ENCODE measurements at places on chromosomes 4 and X. TPM values are rescaled to one million over a fixed set of nuclear protein-coding genes. Genes with fewer than 3 reads are reported as not detected.

The KLHL4 gene
- total RNA-seq: 5.8 TPM

The ODAPH gene
- total RNA-seq: not detected

The PLAC1 gene
- 0.68 TPM for total RNA-seq

The SHISA3 gene
- total RNA-seq: not detected

The RNF150 gene
- total RNA-seq: 0.25 TPM

The NUDT10 gene
- total RNA-seq: 1.2 TPM

The HAND2 gene
- total RNA-seq: 0.45 TPM

The MND1 gene
- 13.4 TPM for total RNA-seq

The BANK1 gene
- total RNA-seq: 0.81 TPM

Data from A549 treated with Hydrocortisone at 1 μM for 4 hours (cell line).